EH (cell line): ENCODE measurements at places on chromosomes 5 and 9.

GRCh38 chr5:61410811-61411210 is 78.8 kb downstream of the ZSWIM6 start:
- DNase-seq, result no peak

DNA sequence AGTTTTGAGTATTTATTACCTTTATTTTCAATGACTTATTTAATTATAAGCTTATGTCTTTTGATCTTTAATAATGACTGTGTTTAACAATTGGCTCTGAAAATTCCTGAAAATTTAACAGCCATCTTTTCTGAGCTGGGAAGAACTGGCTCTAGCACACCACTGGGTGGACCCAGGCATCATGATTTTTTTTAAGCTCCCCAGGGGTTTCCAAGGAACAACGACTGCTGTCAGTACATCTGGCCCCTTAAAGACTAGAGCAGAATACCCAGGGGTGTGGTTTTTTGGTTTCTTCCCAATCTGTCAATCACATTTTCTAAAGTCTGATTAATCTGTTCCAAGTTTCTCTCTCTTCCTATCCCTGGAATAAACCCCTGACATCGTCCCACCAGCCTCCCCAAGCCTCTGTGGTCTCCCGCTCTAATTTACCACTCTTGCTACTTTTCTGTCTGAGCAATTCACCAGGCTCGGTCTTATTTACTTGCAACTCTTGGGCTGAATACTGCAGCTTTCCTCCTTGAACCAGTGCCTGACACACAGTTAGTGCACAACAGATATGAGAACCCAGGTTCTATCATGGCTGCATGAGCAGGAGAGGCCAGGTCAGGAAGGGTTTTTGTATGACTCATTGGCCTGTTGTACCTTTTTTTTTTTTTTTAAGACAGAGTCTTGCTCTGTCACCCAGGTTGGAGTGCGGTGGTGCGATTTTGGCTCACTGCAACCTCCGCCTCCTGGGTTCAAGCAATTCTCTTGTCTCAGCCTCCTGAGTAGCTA is 321.9 kb downstream of the ZSWIM6 start:
- no peak for DNase-seq

GRCh38 chr9:88680505-88681160 is 145.7 kb downstream of the NXNL2 start:
- DNase-seq, result peak; percentile 42

- DNase-seq, result peak; percentile 46
Observed at GRCh38 chr5:1101961-1102713, 9.7 kb downstream of the SLC12A7 start.

DNA sequence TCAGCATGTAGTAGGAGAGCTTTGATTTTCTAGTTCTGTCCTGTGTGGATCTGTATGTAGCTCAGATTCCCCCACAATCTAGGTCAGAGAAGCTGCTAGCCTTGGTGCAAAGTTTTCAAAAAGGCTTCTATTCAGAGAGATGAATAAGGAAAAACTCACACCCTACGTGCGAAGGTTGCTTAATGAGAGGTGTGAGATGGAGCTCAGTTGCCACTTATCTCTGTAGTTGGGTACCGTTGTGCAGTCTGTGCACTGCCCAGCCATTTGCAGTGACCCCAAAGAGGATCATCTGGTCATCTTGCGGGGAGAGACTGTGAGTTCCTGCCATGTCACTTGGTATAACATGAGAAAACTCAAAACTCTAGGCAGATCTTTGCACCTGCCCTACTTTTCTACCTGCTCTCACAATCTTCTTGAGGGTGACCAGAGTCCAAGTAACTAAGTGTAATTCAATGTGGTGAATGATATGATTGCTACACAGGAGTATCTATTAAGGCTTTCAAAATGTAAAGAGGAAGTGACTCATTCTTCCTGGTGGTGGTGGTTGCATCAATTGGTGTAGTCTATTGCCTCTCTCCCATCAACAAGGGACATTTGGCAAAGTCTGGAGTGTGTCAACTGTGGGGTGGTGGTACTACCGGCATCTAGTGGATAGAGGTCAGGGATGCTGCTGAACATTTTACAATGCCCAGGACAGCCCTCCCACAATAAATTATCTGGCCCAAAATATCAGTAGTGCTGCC is 65.2 kb downstream of the TMC1 start:
- peak; percentile 92 for DNase-seq
